ENCODE measurements at places on chromosomes 16 and 17.

DNA sequence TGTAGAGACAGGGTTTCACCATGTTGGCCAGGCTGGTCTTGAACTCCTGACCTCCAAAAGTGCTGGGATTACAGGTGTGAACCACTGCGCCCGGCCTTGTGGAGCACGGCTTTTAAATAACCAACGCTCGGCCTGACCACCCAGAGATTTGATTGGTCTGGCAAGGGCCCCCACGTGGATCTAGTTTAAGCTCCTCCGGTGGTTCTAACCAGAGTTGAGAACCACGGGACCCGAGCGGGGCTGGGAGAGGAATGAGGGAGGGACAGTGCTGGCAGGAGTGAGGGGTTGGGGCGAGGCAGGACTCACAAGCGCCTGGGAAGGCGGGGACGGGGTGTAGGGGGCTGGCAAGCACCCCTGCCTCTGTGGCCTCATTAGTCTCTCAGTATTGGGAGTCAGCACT lies 3.0 kb downstream of the NLRC3 start:
- DNase-seq, result no peak

DNA sequence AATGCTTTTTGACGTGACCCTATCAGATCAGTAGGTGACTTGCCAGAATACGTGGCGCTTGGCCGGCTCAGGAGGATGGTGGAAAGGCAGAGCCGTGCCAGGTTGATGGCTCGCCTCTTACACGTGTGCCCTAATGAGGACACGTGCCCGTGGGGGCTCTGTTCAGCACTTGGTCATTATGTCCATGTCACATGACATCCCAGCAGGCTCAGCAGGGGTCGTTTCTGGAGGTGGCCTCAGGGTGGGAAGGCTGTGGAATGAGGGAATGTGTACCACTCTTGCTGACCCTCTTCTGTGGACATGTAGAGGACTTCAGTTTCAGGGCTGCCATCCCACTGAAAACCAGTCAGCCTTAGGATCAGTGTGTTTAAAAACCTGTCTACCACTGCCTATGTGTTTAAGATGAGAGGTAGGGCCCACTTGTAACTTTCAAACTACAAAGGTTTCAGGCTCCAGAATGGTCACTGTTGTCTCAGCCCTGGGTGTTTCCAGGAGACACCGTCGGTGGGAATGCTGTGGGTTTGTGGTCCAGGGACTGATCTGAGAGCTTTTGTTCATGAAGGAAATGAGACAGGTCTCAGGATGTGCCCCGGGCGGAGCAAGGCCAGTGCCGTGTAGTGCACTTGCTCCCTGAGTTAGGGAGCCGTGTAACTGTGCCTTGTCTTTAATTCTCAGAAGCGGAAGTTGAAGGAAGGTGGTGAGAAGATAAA lies 12.1 kb downstream of the UBN1 start:
- no peak for DNase-seq

- no peak for DNase-seq
Observed at GRCh38 chr17:63954402-63955063, 18.2 kb downstream of the SCN4A start.

- DNase-seq, result no peak
Observed at GRCh38 chr16:1028524-1029258, 43.9 kb upstream of the SSTR5 start.

GRCh38 chr17:17087424-17088015 lies 45.3 kb downstream of the MPRIP start:
- DNase-seq, result no peak

DNA sequence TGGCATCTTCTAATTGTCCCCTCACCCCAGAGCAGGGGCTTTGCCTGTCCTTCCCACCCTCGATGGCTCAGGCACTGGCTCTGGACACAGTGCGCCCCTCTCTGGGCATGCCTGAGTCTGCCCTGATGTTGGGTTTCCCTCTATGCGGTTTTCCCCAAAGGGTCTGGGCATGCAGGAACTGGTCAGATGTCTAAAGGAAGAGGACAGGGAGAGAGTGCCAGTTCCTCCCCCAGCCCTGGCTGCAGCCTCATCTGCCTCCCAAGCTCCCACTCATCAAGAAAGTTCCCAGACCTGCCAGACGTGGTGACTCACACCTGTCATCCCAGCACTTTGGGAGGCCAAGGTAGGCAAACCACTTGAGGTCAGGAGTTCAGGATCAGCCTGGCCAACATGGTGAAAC lies 41.3 kb upstream of the PABPN1L start:
- no peak for DNase-seq

- DNase-seq, result no peak
Observed at GRCh38 chr16:61987474-61988012, 48.7 kb downstream of the CDH8 start.

DNA sequence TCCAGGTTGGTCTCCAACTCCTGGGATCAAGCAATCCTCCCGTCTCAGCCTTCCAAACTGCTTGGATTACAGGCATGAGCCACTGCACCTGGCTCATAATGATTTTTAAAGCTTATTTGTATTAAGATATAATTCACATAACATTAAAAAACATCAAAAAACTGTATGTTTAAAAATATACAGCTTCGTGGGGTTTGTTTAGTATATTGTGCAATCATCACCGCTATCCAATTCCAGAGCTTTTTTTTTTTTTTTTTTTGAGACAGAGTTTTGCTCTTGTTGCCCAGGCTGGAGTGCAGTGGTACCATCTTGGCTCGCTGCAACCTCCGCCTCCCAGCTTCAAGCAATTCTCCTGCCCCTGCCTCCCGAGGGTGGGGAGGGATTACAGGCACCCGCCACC lies 11.0 kb upstream of the SLC25A19 start:
- DNase-seq, result no peak

- DNase-seq, result no peak
Observed at GRCh38 chr16:30478766-30479478, 6.4 kb downstream of the ITGAL start.

GRCh38 chr17:79943347-79944241 lies 92.1 kb downstream of the TBC1D16 start:
- DNase-seq, result no peak

GRCh38 chr16:13036600-13036999 lies 135.2 kb downstream of the SHISA9 start:
- no peak for DNase-seq

GRCh38 chr17:19723964-19724363 lies 7.6 kb upstream of the SLC47A2 start:
- DNase-seq, result no peak

DNA sequence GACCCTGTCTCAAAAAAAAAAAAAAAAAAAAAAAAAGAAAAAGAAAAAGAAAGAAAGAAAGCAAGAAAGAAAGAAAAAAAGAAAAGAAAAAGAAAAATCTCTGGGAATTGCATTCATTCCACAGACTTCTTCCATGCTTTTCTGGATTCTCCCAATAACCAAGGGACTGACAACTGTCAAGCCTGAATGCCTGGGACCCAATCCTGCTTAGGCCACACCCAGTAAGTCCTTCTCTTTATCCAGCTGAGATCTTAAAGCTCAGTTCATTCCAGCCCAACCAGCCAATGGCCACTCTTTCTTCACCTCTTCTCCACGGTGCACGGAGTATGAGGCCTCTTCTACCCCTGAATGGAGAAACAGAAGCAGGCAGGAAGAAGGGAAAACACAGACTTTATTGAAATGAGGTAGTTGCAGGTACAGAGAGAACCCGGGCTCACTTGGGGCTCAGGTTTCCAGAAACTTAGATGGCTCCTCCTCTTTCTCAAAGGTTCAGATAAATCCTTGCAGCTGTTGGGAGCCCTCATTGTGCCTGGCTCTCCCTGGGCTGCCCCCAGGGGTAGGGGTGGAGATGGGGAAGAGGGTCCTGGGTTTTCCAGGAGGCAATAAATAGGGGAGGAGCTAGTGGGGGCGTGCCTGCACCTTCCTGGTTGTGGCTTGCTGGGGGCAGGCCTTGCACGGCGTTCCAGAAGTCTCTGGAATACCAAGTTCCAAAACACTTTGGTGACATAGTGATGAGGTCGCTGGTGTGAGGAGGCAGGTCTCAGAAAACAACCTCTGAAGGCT lies 2.5 kb downstream of the HOXB1 start:
- no peak for DNase-seq

DNA sequence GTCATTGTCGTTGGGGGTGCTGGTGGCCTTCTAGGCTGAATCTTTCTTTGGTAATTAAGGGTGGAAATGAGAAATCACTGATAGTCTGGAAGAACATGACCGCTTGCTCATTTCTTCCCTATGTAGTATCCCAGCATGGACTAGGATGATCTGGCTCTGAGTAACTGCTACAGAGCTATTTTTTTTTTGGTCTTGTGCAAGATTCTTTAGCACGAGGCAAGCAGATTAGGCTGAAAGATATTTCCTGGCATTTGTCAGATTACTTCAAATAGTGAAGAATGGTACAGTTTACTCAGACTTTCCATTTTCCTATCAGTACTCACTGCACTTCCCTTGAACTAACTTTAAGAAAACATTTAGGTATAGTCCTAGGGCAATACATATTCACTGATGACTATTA lies 89.0 kb downstream of the SYCE1L start:
- no peak for DNase-seq

- no peak for DNase-seq
Observed at GRCh38 chr17:50943575-50943933, 77.4 kb upstream of the TOB1 start.

DNA sequence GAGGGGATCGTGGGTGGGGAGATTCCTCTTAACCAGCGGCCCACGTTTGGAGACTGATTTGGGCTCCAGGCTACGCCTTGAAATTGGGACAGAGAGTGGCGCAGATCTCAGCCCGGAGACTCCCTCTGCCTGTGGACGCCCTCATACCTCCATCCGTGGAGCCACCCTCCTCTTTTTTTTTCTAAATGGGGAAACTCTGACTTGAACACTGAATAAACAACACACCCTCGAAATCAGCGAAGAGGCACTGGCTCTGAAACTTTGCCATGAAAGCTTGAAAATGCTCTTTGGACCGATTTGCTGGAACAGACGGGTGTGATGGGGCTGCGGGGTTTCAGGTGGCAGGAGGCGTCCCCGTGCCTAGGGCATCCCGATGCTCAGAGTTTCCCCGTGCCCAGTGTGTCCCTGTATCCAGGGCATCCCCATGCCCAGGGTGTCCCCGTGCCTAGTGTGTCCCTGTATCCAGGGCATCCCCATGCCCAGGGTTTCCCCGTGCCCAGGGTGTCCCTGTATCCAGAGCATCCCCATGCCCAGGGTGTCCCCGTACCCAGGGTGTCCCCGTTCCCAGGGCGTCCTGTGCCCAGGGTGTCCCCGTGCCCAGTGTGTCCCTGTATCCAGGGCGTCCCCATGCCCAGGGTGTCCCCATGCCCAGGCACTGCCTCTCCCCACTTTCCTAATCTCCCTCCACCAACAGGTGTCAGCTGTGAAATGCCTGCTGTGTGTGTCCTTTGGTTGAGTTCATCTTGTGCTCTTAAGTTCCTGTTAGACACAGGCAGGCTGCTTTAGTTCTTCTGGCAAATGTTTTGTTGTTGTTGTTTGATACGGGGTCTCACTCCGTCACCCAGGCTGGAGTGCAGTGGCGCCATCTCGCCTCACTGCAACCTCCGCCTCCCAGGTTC lies 187.0 kb downstream of the SEC14L1 start:
- no peak for DNase-seq

- no peak for DNase-seq
Observed at GRCh38 chr17:33689725-33690124, 396.6 kb upstream of the ASIC2 start.

- no peak for DNase-seq
Observed at GRCh38 chr17:36932694-36933511, 4.4 kb upstream of the LHX1 start.

GRCh38 chr17:496761-497160 lies 144.2 kb upstream of the RPH3AL start:
- DNase-seq, result no peak

DNA sequence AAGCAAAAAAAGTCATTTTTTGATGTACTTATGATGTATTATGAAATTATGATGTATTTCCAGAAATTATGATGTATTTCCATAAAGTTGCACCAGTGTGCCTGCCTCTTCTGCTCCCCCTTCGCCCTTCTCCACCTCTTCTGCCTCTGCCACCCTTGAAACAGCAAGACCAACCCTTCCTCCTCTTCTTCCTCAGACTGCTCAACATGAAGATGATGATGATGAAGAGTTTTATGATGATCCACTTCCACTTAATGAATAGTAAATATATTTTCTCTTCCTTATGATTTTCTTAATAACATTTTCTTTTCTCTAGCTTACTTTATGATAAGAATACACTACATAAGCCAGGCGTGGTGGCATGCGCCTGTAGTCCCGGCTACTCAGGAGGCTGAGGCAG lies 7.4 kb upstream of the ZNF785 start:
- DNase-seq, result no peak

DNA sequence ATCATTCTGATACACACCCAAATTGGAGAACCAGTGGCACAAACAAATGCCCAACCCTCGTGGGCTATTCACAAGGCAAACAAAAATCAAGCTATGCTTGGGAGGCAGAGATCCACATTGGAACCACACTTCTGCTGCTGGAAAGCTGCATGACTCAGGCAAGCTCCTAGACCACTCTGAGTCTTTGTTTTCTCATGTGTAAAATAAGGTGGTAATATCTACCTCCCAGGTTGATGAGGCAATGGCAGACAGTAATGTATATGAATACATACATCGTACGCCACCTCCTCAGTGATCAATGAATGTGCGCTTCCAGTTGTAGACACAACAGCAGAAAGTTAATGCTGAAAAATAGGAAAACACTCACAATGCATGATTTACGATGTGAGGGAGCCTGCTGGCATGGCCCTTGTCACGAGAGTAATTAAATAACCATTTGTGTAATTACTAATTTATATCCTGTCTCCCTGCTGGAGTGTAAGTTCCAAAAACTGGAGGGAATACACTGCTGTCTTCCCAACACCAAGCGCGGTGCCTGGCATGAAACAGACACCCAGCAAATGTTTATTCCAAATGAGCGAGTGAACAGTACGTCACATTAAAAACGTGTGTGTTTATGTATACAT lies 69.9 kb upstream of the HSBP1 start:
- DNase-seq, result no peak

GRCh38 chr17:54876656-54877195 lies 23.9 kb upstream of the TOM1L1 start:
- DNase-seq, result no peak

GRCh38 chr17:3976675-3977171 lies 12.5 kb upstream of the ATP2A3 start:
- DNase-seq, result no peak

DNA sequence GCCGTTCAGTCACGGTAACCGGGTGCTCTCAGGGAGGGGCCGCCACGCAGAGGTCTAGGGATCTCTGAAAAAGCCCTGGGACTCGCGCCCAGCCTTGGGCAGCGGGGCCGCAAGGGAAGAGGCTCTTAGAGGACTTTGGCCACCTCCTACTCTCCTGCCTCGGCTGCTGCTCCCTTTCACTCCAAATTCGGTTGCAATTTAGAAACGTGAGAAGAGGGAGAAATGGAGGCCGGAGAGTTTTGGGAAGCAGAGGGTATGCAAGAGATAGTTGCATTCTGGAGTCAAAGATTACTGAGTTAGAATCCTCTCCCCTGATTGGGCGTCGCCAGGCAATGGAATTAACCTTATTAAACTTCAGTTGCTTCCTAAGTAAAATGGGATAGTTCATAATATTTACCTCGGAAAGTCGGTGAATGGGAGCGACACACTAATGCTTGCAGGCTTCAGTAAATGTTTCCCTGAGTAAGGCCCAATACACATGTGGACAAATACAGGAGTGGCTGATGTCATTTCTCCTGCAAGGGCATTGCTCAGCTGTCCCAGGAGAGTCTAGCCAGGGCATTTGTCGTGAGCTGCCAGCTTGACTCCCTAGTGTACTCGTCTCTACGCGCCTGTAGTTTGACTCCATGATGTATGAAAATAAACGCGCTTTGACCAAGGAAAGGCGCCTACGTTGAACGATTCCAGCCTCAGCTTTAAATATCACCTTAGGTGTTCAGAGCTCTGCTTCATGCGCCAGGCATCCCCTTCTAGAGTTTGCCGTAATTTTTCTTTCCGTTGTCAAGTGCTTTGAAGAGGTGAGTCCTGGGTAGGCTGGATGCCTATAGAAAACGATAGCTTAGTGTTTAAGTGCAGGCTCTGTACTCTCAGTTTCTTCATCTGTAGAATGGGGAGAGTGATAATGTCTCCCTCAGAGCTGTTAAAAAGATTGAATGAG lies 667 bp downstream of the OGFOD1 start:
- DNase-seq, result no peak
